Natural killer cell treated with Interleukin-12 subunit alpha and Interleukin-12 subunit beta and Interleukin-15 and Interleukin-18, amount 100 ng/mL, for 72 hours (primary cell): ENCODE measurements at places on chromosomes 5 and 9. TPM values are rescaled to one million over a fixed set of nuclear protein-coding genes. Genes with fewer than 3 reads are reported as not detected.

GRCh38 chr9:37679649-37680402 is 29.1 kb downstream of the FRMPD1 start:
- H3K4me3 ChIP-seq: no peak overlapping the region
- no peak for DNase-seq
- H3K27ac ChIP-seq: no peak overlapping the region
- peaks cover 38% of the 10 kb centered on the region for H3K27me3 ChIP-seq
- H3K36me3 ChIP-seq: no peaks in the 10 kb centered on the region

The PLPP7 gene
- 0.74 TPM for total RNA-seq

- DNase-seq: no peak
- H3K4me1 ChIP-seq: no peaks in the 10 kb centered on the region
- H3K36me3 ChIP-seq: no peaks in the 10 kb centered on the region
- no peak overlapping the region for H3K27ac ChIP-seq
- no peak overlapping the region for H3K4me3 ChIP-seq
Measured at GRCh38 chr5:120304663-120305062, 159.4 kb upstream of the PRR16 start.

- no peak overlapping the region for H3K4me3 ChIP-seq
- no peak overlapping the region for H3K27ac ChIP-seq
- H3K36me3 ChIP-seq: no peaks in the 10 kb centered on the region
- DNase-seq: no peak
- no peaks in the 10 kb centered on the region for H3K4me1 ChIP-seq
Measured at GRCh38 chr5:74199005-74199404, 441.5 kb downstream of the ENC1 start.

DNA sequence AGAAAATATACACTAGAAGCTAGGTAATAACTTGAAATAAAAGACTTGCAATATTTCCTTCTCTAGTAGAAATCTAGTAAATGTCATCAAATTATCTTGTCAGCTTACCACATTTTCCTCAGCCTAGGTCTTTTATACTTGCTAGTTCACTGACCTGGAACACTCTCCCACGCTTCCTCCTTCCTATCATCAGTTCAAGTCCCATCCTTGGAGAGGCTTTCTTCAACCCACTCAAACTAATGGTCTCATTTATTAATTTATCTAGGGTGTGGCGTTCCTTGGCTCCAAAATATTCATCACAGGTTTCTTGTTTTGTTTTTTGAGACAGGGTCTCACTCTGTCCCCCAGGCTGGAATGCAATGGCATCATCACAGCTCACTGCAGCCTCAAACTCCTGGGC is 2.9 kb downstream of the FAM13B start:
- H3K27ac ChIP-seq: peak overlapping the region; percentile 96
- DNase-seq: no peak
- peak overlapping the region; percentile 99 for H3K4me3 ChIP-seq
- H3K27me3 ChIP-seq: no peaks in the 10 kb centered on the region

DNA sequence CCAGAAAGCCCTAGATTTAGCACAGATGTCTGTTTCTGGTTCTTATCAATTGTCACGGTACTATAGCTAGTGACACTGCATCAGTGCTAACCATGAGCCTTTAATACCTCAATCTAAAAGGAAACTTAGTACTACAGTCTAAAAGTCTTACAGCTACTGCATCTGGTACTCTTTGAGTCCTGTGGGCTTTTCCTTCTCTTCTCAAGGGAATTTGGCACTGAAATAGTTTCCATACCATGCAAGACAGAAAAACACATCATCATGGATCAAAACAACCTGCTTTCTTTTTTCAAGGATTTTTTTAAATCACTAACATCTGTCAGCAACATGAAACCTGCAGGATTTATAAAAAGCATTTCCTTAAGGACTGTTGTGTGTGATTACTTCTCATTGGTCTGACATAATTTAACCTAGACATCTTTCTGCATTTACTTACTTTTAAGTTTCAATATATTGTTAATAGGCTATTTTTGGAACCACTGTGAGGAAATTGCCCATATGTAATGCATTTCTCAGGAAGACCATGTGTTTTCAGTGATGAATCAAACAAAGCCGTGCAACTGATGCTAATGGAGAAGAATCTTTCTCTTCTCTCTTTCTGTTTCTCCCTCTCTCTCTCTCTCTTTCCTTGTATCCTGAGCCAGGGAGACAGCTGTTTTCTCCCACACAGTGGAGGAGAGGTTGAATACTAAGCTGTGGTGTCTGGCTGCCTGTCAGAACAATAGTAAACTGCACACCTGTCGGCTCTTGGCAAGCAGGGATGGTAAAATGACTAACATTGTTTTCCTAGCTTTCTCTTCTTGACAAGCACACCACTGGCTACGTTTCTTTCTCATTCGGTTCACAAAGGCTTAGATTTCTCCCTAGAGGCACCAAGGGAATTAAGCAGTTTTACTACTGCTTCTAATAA is 273.4 kb downstream of the CSNK1G3 start:
- H3K36me3 ChIP-seq: no peaks in the 10 kb centered on the region
- no peaks in the 10 kb centered on the region for H3K27me3 ChIP-seq
- DNase-seq: no peak
- H3K4me3 ChIP-seq: no peak overlapping the region

DNA sequence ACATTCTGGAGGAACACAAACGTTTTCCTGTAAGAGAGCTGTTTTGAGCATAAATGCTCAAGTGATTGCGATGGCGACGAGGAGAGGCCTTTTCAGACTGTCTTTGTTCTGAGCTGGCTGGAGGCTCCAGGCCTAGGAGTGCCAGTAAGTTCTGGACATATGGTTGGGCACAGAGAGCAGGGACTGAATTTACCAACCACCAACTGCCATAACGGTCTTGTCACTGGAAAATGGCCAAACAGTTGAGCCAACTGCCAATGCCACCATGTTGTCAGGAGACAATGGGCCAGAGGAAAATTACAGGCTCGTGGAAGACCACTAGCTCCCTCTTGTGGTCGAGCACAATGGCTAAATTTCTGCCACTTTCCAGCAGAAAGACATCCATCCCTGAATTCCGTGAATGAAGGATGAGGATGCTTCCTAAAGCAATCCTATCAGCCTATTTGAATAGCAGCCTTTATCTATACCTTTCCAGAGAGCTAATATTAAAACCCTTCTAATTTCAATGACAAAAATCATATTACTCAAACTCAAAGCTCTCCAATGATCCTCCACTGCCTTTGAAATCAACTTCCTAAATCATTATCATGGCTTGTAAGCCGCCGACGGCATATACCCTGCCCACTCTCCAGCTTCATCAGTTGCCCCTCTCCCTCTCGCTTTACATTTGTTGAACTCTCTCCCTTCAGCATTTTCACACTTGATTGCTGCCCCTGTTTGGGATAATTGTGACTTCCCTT is 66.9 kb upstream of the GLIS3 start:
- no peak overlapping the region for H3K27ac ChIP-seq
- H3K36me3 ChIP-seq: no peaks in the 10 kb centered on the region
- peaks cover 28% of the 10 kb centered on the region for H3K27me3 ChIP-seq
- H3K4me1 ChIP-seq: no peaks in the 10 kb centered on the region

GRCh38 chr5:170319301-170319700 is 21.7 kb upstream of the LCP2 start:
- DNase-seq: no peak
- H3K27ac ChIP-seq: no peak overlapping the region
- H3K27me3 ChIP-seq: peaks cover 3% of the 10 kb centered on the region
- no peak overlapping the region for H3K4me3 ChIP-seq
- H3K36me3 ChIP-seq: no peaks in the 10 kb centered on the region

The RAB3C gene
- not detected for total RNA-seq

The LCN9 gene
- total RNA-seq: not detected

DNA sequence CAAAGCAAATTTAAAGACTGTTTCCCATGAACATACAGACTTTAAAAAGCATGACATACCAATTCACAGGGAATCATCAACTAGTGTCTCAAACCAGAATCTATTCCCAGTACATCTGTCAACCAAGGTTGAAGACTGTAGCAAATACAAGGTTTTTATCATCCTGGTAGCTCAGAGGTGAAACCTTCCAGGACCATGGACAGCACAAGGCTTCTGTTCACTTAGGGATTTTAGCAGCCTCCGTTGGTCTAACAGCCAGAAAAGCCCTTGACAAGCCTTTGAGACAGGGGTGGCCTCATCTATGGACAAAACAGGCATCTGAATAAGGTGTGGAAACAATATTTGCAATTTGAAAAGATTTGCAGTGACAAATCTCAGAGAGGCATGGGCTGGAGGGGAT is 119.0 kb downstream of the TRIM32 start:
- no peaks in the 10 kb centered on the region for H3K36me3 ChIP-seq
- no peaks in the 10 kb centered on the region for H3K27me3 ChIP-seq
- no peak overlapping the region for H3K4me3 ChIP-seq
- H3K27ac ChIP-seq: no peak overlapping the region

GRCh38 chr9:132990781-132991180 is 12.3 kb downstream of the GFI1B start:
- H3K36me3 ChIP-seq: no peaks in the 10 kb centered on the region
- H3K27me3 ChIP-seq: no peaks in the 10 kb centered on the region

- no peak for DNase-seq
- no peak overlapping the region for H3K27ac ChIP-seq
- H3K4me1 ChIP-seq: no peaks in the 10 kb centered on the region
Measured at GRCh38 chr5:28281351-28281750, 1243.0 kb upstream of the CDH9 start.

DNA sequence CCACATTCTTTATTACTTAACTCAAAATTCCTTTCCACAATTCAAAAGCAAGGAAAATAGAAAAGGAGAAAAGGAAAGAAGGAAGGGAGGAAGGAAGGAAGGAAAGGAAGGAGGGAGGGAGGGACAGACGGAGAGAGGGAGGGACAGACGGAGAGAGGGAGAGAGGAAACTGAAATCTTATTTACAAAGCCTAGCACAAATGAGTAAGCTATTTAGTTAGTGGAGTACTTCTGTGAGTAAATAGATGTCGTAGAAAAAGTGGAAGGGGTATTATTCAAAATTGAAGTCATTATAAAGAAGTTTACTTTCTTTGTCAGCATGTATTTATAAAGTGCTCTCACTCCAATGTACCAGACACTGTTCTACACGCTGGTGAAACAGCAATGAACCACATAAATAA is 177.9 kb downstream of the CETN3 start:
- H3K36me3 ChIP-seq: no peaks in the 10 kb centered on the region
- H3K27ac ChIP-seq: no peak overlapping the region
- no peaks in the 10 kb centered on the region for H3K4me1 ChIP-seq
- H3K27me3 ChIP-seq: peaks cover 2% of the 10 kb centered on the region

DNA sequence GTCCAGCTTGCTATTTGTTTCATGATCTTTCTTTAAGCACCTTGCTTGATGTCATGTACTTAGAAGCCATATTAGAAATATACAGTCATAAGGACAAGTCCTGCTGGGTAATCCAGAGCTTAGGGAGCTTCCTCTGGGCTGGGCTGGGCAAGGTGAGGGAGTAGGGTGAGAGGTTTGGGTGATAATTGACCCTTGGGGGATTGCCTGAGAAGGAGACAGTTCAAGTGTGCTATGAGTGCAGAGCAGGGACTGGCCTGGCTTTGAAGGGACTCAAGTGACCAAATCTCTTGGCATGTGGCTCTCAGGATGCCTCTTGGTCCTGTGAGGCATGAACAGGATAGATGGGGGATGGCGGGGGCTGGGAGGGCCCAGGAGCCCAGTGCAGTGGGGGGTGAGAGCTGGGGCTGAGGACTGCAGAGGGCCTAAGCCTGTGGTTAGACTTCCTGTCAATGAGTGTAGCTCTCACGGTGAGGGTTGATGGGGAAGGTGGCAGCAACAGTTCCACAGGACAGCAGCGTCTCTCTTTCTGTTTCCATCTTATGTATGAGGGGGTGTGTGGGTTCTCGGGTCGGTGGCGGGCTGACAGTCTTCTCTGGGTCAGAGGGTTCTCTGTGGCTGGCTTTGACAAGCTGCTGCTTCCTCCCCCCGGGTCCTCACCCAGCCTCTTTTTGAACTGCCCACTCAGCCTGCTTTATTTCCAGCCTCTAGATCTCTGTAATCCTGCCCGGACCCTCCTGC is 53.5 kb downstream of the RGS3 start:
- H3K4me3 ChIP-seq: peak overlapping the region; percentile 96
- H3K4me1 ChIP-seq: peaks cover 82% of the 10 kb centered on the region
- no peaks in the 10 kb centered on the region for H3K27me3 ChIP-seq
- H3K36me3 ChIP-seq: peaks cover 10% of the 10 kb centered on the region

The PTPRD gene
- total RNA-seq: 0.53 TPM

DNA sequence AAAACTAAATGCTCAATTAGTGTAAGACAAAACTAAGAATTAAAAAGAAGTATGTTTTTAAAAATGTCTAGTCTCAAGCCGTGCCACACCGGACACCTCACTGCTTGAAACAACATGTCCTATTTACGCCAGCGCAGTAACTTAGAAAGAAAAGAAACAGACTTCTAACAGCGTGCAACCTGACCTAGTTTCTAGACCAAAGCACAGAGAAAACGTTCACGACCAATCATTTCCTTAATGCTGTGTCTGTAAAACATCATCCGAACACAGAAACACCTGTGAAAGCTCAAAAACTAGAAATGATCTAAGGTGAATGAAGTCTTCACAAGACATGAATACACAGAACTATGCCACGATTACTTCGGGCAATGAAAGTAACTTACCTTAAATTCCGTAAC is 4.0 kb downstream of the BRD9 start:
- H3K4me3 ChIP-seq: no peak overlapping the region
- no peaks in the 10 kb centered on the region for H3K27me3 ChIP-seq
- H3K27ac ChIP-seq: no peak overlapping the region

GRCh38 chr5:71923755-71924154 is 183.5 kb upstream of the MAP1B start:
- no peaks in the 10 kb centered on the region for H3K36me3 ChIP-seq
- no peak overlapping the region for H3K4me3 ChIP-seq
- no peak for DNase-seq
- H3K4me1 ChIP-seq: no peaks in the 10 kb centered on the region
- H3K27ac ChIP-seq: no peak overlapping the region

The ABITRAM gene
- 6.9 TPM for total RNA-seq

GRCh38 chr5:135192351-135192750 is 158.3 kb upstream of the PITX1 start:
- H3K36me3 ChIP-seq: no peaks in the 10 kb centered on the region
- no peak overlapping the region for H3K27ac ChIP-seq
- H3K4me3 ChIP-seq: no peak overlapping the region
- no peak for DNase-seq
- H3K27me3 ChIP-seq: peaks cover 21% of the 10 kb centered on the region

The SPARC gene
- not detected for total RNA-seq

The PPIC gene
- total RNA-seq: not detected

DNA sequence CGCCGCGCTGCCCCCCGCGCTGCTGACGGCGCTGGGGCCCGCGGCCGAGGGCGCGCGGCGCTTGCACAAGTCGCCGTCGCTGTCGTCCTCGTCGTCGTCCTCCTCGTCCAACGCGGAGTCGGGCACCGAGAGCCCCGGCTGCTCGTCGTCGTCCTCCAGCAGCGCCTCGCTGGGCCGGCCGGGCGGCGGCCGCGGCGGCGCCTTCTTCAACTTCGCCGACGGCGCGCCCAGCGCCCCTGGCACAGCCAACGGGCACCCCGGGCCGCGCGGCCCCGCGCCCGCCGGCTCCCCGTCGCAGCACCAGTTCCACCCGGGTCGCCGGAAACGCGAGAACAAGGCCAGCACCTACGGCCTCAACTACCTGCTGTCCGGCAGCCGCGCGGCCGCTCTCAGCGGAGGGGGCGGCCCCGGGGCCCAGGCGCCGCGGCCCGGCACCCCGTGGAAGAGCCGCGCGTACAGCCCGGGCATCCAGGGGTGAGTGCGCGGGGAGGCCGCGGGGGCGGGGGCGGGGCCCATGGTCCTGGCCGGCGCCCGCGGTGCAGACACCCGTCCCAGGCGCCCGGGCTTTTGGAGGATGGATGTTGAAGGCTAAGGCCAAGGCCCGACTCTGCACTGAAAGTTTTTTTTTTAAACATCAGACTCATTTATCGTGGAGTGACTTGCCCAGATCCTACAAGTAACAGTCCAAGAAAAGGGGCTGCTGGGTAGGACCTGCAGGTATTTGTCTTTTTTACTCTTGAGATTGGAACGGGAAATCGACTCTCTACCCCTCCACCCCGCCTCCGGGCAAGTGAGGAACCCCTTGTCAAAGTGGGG is 1.2 kb downstream of the TENT4A start:
- no peaks in the 10 kb centered on the region for H3K36me3 ChIP-seq
- H3K27me3 ChIP-seq: no peaks in the 10 kb centered on the region
- peak overlapping the region; percentile 93 for H3K4me3 ChIP-seq
- no peak for DNase-seq

The KCNN2 gene
- total RNA-seq: not detected
